Cerebellar nuclear complex (tissue), 1 donor: ENCODE measurements at places on chromosomes 11 and 22.

- DNase-seq, result no peak
These were observed 412 bp downstream of the FGF19 start for GRCh38 chr11:69703453-69703767.

DNA sequence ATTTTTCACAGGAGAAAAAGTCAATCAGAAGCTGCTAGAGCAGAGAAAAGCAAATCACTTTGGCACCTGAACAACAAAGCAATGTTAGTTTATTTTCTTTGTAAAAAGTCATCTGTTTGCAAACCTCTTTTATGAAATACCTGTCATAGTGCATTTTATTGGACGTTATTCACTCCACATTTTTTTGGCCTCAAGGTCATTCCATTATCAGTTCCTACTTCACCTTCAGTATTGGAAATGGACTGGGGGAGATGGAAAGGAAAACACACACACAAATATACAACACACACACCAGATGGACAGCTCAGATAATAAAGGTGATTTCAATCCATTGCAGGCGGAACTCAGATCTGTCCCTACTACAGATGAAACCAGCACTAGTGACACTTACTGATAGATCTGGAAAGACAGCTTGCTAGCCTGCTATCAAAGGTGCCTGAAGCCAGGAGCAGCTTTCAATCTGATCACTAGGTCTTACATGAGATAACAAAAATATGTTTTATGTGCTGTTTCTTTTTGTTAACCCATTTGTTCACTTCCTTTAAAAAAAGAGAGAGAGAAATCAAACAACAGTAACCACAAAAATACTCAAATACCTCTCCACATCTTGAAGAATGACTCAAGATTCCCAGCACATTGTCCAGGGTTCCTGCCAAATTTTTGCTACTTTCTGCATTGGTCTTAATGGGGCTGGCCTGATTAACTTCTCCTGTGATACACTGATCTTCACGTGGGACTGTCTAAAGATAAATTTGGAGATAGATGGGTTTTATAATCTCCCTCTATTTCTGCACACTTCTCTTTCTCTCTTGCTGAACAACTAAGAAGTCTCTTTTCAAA, 844.3 kb upstream of the TENM4 start:
- DNase-seq, result no peak

DNA sequence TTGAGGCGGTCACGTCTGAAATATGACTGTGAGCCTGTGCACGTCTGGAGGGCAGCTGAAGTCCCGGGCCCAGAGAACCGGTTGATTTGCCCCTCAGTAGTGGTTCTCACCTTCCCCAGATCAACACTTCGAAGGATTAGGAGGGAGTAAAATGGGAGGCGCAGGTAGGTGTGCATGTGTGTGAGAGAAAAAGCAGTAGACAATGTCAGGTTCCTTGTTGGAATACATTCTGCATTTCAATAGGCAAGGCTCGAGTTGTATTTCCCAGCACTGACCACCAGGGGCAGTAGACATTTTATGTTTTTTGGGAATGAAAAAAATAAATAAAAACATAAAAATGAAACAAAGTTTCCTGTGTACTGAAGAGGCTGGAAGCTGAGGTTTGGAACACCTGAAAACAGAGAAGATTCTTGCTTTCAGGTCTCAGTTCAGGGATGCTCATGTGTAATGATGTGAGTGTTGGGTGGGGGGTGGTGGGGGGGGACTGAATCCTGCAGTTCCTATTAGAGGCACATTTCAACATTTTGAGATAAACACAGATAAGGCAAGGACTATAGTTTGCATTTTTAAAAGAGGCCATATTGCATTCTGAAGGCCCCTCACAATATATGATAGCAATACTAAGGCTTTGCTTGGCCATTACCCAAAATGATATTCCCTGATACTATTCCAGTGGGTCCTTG, 333.9 kb downstream of the CADM1 start:
- DNase-seq, result no peak

DNA sequence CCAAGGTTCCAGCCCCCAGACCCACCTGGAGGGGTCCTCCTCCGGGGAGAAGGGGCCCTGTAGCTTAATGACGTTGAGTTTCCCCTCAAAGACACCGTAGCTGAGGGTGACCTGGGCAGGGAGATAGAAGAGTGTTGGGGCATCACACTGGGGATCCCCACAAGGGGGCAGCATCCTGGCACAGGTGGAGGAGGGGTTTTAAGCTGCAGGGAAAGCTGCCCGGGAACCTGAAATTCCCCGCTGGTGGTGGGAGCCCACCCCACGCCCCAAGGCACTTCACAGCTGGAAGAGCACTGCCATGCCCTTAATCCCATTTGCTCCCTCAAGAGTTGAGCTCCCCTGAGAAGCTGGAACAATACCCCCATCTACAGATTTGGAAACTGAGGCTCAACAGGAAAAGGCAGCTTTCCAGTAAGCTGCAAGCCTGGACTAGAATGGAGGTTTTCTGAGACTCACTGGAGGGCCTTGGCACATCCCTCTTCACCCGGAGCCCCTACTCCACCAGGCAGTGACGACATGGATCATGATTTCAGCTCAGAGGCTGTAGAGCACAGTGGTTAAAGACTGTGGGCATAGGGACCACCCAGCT, 13.7 kb downstream of the MFNG start:
- no peak for DNase-seq

GRCh38 chr22:32407312-32407711, 4.7 kb downstream of the RTCB start:
- no peak for DNase-seq

GRCh38 chr22:35552196-35552842, 11.7 kb downstream of the RASD2 start:
- no peak for DNase-seq

GRCh38 chr22:49807780-49808708, 19.6 kb downstream of the BRD1 start:
- no peak for DNase-seq

DNA sequence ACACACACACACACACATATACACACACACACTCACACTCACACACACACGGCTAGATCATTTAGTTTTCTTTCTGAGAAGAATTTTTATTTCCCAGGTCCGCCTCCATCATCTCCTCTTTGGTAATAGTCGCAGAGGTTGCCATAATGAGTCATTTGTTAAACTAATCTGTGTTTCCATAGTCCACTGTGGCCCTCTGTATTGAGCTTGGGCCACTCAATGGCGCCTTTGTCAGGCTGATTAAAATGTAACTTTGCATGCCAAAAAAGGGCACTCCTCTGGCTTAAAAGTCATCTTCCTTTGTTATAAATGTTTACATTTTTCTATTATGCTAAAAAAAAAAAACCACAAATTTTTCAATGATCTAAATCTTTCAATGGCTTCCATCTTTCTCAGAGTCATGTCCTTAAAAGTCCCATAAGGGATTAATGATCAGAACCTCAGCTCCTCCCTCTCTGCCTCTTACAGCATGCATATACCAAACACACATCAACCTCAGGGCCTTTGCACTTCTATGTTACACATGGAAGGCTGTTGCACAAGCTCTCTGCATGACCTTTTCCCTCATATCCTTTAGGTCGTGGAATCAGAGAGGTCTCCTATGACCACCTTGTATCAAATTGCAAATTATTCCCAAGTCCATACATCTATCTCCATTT, 35.3 kb downstream of the EHF start:
- no peak for DNase-seq
